Amygdala (tissue), 56 donors: ENCODE measurements at places on chromosomes 1 and 21.

GRCh38 chr1:49294539-49294938 lies 517.8 kb upstream of the BEND5 start:
- DNase-seq = no peak

DNA sequence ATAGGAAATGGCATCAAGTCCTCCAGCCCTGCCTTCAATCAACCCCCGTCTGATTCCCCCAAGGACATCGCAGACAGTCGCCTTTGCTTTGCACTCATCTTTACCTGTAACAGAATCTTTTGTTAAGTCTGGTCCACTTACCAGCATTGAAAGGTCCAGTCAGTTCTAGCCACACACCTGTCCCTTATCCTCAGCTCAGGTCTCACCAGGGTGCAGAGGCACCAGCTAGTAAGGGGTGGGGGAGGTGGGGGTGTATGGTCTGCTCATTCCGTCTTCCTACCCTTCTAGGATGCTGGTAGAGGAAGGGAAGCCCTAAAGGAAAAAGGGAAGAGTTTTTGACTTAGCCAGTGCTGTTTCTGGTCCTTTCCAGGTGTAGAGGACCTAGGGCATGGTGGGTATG lies 427.7 kb downstream of the MATN1 start:
- DNase-seq = no peak

- no peak for DNase-seq
Measured at GRCh38 chr1:170410401-170411166, 121.4 kb upstream of the GORAB start.

- DNase-seq = peak; percentile 75
Measured at GRCh38 chr1:65002508-65003315, 36.4 kb upstream of the JAK1 start.

- no peak for DNase-seq
Measured at GRCh38 chr1:50436489-50436888, 13.2 kb upstream of the DMRTA2 start.

GRCh38 chr1:119988306-119989062 lies 81.0 kb downstream of the NOTCH2 start:
- DNase-seq = no peak

DNA sequence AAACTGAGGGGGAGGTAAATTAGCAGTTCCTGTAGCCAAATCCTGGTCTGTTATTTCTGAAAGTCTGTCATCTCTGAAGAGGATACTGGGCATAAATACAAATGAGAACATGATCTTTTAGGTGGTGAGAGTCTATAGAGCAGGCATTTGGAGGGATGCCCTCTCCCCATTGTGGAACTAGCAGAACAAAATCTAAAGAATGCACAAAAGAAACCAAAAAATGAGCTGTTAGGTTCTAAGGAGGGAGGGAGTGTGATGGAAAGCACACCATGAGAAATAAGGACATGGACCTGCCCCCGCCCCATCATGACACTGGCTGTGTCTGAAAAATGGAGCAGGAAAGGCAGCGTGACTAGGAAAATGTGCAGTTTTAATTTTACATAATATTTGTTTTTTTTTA lies 262.0 kb downstream of the KIF26B start:
- DNase-seq = no peak

DNA sequence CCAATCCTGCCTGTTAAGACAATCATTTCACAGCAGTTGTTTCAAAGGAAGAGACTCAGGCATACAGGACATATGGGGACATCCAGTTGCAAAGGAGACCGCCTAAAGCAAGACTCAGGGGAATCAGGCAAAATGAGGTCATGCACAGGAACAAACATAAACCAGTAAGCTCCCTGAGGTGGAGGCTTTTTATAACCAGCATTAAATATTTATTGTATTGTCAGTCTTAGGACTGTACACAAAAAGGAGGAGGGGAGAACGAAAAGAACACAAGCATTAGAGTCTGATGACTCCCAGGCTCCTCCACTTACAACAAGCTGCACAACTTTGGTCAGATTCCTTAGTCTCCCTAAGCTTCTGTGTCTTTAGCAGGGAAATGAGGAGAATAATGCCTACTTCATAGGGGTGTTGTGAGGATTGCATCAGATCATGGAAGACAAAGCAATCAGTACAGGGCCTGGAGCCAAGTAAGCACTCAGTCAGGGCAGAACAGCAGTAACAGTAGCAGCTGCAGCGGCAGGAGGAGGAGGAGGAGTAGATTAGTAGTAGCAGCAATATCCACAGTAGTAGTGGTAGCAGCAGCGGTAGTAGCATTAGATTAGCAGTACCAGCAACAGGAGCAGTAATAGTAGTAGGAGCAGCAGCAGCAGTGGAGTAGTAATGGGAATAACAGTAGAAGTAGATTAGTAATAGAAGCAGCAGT lies 54.2 kb upstream of the SPATA6 start:
- peak; percentile 67 for DNase-seq
